ENCODE measurements at places on chromosomes 2 and 18.

DNA sequence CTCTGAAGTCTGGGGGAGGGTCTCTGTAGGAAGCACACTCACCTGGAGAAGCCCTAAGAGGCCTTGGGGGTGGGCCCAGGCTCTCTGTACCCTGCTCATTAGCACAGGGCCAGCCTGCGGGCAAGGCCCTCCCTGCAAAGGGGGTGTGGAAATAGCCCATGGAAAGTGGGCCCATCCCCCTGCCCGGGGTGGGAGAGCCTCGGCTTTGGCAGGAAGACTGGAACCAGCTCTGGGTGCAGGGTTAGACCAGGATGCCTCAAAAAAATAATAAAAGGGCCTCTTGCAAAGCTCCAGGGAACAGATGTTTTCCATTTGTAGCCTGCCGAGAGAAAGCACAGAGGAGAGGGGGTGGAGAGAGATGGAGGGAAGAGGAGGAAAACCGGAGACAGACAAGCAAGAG is 98.7 kb downstream of the STPG4 start:
- no peak for DNase-seq

GRCh38 chr2:107361751-107362381 is 464.8 kb upstream of the RGPD4 start:
- DNase-seq: no peak

GRCh38 chr2:98547092-98547790 is 61.1 kb downstream of the COA5 start:
- DNase-seq: no peak

- no peak for DNase-seq
These were observed 42.0 kb downstream of the NEURL3 start for GRCh38 chr2:96463119-96463518.

GRCh38 chr2:50401772-50402653 is 629.9 kb downstream of the NRXN1 start:
- DNase-seq: no peak

- DNase-seq: no peak
These were observed 7.4 kb upstream of the VRK2 start for GRCh38 chr2:58039170-58039611.

GRCh38 chr2:156339865-156340264 is 7.3 kb upstream of the NR4A2 start:
- DNase-seq: no peak

DNA sequence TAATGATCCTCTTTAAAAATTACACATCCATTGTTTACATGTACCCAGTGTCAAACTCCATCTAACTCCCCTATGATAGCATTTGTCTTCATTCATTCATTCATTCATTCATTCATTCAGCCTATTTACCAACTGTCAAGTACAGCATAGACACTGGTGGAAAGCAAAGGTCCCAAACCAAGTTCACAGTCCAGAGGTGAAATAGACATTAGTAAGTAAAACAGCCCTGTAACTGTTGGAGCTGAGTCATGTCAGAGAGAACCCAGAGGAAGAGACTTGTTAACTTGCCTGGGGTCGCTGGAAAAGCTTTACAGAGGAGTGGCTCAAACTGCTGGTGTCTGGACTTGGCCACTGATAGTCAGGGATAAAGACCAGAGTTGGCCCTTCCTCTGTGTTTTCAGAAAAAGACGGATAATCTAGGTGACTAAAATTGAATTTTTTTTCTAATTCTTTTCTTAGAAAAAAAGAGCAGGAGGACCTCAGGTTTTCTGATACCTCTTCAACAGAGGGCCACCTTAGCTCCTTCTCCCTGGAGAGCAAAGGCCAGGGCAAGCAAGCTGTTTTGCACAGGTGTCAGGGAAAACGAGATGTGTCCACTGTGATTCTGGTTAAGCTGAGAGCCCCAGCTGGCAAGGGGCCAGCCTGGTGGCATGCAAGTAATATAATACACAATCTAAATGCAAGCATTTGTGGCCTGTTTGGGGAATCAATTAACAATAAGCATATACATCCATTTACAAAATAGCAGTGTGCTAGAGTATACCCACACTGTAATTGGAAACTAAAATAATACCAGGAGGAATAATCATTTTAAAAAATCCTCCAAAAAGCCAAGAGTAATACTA is 96.7 kb upstream of the SLC14A2 start:
- no peak for DNase-seq

DNA sequence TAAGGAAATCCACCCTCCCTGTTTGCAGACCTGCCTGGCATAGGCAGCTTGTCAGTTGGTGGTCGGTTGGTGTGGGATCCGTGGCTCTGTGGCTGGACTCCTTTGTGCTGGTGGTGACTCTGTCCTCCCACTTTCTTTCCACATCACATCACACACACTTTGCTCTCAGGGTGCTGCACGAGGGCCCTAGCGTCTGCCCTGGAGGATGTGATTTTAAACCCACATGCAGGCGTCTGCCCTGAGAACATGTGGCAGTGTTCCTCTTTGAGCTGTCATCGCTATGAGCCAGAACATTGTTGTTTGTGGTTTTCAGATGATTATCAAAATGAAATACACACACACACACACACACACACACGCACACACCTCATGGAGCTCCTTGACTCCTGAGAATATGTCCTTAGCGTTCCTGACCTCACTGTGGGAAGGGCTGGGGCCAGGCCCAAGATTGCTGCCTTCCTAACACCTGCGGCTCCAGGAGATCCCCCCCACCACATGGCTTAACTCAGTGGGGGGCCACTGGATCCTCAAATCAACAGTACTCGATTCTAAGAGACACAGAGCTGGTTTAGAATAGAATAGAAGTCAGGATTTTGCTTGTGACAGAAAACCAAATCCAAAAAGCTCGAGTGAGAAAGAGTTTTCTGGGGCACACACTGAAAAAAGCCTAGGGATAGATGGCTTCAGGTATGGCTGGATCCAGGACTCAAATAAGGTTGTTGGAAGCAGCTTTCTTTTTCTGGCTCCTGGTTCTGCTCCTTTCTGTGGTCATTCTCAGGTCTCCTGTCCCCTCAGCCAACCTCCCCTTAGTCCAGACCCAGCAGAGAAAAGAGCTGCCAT is 54.8 kb downstream of the RTP5 start:
- no peak for DNase-seq

DNA sequence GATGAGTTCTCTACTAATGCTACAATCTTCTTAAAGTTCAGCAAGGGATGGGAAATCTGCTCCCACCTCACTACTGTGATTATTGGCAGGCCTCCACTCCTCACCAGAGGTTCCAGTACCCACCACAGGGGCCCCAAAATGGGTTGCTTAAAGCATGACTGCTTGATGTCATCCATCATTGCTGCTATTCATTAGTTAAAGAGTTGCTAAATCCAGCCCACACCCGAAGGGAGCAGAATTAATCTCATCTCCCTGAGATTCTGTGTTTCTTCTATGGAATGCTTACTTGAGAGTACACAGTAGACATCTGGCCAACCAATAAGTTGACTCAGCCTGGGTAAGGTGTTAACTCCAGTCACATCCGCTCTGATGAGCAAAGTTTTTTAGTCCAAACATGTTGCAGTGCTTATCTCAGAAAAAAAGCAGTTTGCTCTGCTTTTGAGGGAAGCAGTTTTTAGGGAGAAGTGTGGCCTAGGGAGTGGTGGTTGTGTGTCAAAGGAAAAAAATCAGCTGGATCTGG is 690.2 kb upstream of the POU3F3 start:
- no peak for DNase-seq

Data from stimulated activated CD8-positive, alpha-beta memory T cell treated with anti-CD3 and anti-CD28 coated beads, Interleukin-12 subunit alpha, Interleukin-12 subunit beta, amount 100 ng/mL, for 4 hours (primary cell).